IMR-90 (cell line): ENCODE measurements at places on chromosomes 4 and X. TPM values are rescaled to one million over a fixed set of nuclear protein-coding genes. Genes with fewer than 3 reads are reported as not detected.

DNA sequence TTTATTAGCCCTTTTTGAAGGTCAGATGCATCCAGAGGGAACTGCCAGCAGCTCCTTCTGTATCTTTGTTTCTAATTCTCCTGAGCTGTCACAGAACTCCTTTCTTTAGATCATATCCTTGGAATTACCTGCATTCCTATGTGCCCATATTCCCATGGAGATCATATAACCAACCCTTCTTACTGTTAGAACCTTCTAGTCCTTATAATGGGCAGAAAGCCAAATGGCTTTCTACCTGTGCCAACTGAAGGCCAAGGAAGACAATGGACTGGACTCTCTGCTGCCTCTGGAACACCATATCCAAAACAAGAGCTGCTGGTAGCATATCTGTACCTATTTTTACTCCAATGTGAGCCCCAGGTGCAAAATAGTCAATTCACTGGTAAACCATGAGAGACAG is 60.7 kb downstream of the TBC1D9 start:
- no peak overlapping the region for H3K4me3 ChIP-seq
- no peaks in the 10 kb centered on the region for H3K27me3 ChIP-seq
- no peaks in the 10 kb centered on the region for H3K36me3 ChIP-seq
- DNase-seq: no peak

DNA sequence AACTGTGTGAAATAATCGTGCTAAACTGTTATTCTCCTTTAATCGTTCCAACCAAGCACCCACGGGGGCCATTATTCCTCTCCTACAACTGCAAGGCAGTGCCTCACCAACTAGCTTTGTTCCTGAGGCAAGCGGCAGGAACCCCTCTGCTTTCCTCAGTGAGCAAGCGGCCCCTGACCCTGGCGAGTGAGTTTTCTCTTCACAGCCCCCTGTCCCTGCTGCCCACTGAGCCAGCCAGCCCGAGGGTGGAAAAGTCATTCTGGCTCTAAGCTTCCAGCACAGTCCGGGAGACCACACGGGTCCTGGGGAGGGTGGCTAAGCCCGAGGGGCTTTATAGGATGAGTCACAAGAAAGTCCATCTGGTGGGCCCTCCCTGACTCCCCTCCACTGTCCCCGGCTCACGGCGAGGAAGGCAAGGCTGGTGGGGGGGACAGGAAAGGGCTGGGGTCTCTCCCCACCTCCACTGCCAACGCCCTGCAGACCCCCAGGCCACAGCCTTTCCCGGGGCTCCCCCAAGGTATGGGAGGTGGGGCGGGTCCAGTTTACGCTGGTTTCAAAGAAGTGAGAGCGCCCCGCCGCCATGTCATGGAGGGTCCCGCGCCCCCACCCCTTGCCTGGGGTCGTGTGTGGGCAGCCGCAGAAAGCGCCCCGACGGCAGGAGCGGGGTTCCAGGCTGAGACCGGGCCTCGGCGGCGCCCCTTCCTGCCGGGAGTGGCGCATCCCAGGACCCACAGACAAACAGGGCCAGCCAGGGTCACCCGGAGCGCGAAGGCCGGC is 45.0 kb downstream of the CPLX1 start:
- peak overlapping the region; percentile 89 for H3K4me3 ChIP-seq
- H3K27me3 ChIP-seq: peaks cover 12% of the 10 kb centered on the region
- peak overlapping the region; percentile 81 for H3K27ac ChIP-seq
- peaks cover 5% of the 10 kb centered on the region for H3K4me1 ChIP-seq
- peaks cover 27% of the 10 kb centered on the region for H3K36me3 ChIP-seq

GRCh38 chr4:128068918-128069317 is 7.8 kb downstream of the LARP1B start:
- no peak overlapping the region for H3K27ac ChIP-seq
- H3K36me3 ChIP-seq: no peaks in the 10 kb centered on the region
- H3K4me3 ChIP-seq: no peak overlapping the region
- no peaks in the 10 kb centered on the region for H3K27me3 ChIP-seq

DNA sequence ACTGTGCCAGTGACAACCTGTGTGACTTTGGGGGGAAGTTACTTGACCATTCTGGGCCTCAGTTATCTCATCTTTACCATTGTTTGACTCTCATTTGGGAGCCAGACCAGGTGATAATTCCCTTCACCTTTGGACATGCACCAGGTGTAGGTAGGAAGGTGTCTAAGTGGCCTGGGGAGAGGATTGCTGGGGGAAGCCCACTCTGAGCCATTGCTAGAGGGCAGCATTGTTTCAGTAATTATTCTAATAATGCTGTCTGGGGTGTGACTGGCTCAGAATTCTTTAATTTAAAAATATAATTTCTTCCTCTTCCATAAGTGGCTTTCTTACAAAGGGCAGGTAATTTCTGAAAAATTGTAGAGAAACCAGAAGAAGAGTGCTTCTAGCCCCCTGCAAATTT is 104.3 kb downstream of the RTL9 start:
- no peaks in the 10 kb centered on the region for H3K36me3 ChIP-seq
- DNase-seq: no peak
- no peak overlapping the region for H3K4me3 ChIP-seq
- peaks cover 27% of the 10 kb centered on the region for H3K27me3 ChIP-seq
- no peaks in the 10 kb centered on the region for H3K4me1 ChIP-seq
- no peak overlapping the region for H3K27ac ChIP-seq

DNA sequence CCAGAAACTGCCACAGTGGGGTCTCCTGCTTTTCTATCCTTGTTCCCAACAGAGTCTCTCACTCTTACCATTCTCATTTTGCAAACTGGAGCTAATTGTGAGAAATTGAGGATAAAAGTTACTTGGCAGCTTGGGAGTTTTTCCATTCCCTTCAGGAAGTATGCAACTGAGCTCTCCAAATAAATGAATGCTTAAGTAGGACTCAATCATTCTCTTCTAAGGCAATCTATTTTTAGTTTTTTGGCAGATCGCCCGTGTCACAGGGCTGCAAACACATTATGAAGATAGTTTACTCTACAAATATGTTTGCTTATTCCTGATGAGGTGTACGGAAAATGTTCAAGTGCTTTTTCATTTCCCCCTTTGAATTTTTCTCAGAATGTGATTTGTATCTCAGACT is 5.3 kb downstream of the ASB11 start:
- no peak overlapping the region for H3K4me3 ChIP-seq
- H3K27ac ChIP-seq: no peak overlapping the region
- peak; percentile 6 for DNase-seq
- no peaks in the 10 kb centered on the region for H3K4me1 ChIP-seq
- peaks cover 1% of the 10 kb centered on the region; the same call in 1 of the 2 replicates for H3K27me3 ChIP-seq

GRCh38 chr4:182449186-182449929 is 206.2 kb downstream of the TENM3 start:
- peak; percentile 49 for DNase-seq
- H3K27me3 ChIP-seq: no peaks in the 10 kb centered on the region
- H3K4me3 ChIP-seq: peak overlapping the region; percentile 62
- 0 out of 2 replicates have a peak overlapping the region, but pooled peaks have one; percentile 15 for H3K27ac ChIP-seq
- no peaks in the 10 kb centered on the region for H3K4me1 ChIP-seq
- H3K36me3 ChIP-seq: no peaks in the 10 kb centered on the region

GRCh38 chrX:1124531-1124930 is 87.9 kb downstream of the CRLF2 start:
- no peak overlapping the region for H3K27ac ChIP-seq
- H3K27me3 ChIP-seq: no peaks in the 10 kb centered on the region
- no peaks in the 10 kb centered on the region for H3K4me1 ChIP-seq
- DNase-seq: no peak
- H3K36me3 ChIP-seq: no peaks in the 10 kb centered on the region
- H3K4me3 ChIP-seq: no peak overlapping the region

DNA sequence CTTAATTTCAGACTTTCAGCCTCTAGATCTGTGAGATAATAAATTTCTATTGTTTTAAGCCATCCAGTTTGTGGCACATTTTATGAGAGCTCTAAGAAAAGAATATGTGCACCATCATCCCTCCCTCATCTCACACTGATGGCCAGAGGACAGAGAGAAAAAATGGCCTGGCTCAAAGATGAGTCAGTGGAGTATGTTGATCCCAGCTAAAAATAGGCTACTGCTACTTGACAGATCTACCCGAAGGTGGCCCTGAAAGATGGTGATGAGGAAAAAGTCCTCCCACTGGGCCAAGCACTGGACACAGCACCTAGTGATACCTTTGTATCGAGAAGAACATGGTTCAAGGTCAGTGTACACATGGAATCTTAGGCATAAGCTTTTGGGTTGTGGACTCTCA is 38.2 kb upstream of the DCTD start:
- H3K4me3 ChIP-seq: no peak overlapping the region
- H3K27me3 ChIP-seq: no peaks in the 10 kb centered on the region

DNA sequence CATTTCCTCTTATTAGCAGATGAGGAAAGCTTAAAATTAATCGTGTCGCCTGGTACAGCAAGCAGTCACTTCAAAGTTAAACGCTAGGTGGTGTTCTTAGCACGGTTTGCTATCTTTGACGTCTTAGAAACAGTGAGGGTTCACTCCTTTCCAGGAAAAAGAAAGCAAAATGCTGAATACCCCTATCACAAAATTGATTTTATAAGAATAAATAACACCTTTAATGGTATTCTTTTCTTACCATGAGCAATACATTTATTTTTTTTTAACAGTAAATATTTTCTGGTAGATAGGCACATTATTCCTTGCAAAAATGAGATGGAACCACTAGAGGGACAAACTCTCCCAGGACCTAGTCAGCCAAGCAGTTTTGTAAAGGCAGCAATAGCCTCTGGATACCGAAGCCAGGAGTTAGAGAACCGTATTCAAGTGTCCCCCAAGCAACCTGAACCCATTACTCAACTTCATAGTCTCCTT is 153.9 kb downstream of the KDR start:
- peak; percentile 53 for DNase-seq
- H3K27ac ChIP-seq: no peak overlapping the region
- no peak overlapping the region for H3K4me3 ChIP-seq

GRCh38 chrX:67998540-67998939 is 434.8 kb downstream of the OPHN1 start:
- H3K4me3 ChIP-seq: no peak overlapping the region
- H3K27me3 ChIP-seq: no peaks in the 10 kb centered on the region
- no peaks in the 10 kb centered on the region for H3K36me3 ChIP-seq
- no peak overlapping the region for H3K27ac ChIP-seq

- no peaks in the 10 kb centered on the region for H3K27me3 ChIP-seq
- no peaks in the 10 kb centered on the region for H3K4me1 ChIP-seq
- H3K27ac ChIP-seq: no peak overlapping the region
These were observed 544.8 kb upstream of the DIPK2B start for GRCh38 chrX:45745479-45745878.

GRCh38 chr4:53693408-53693807 is 102.1 kb upstream of the LNX1 start:
- H3K4me1 ChIP-seq: peaks cover 9% of the 10 kb centered on the region; the same call in 1 of the 2 replicates
- H3K27ac ChIP-seq: no peak overlapping the region
- H3K27me3 ChIP-seq: no peaks in the 10 kb centered on the region
- H3K4me3 ChIP-seq: no peak overlapping the region
- no peaks in the 10 kb centered on the region for H3K36me3 ChIP-seq

- H3K4me3 ChIP-seq: no peak overlapping the region
- no peak for DNase-seq
- no peaks in the 10 kb centered on the region for H3K27me3 ChIP-seq
These were observed 32.0 kb downstream of the CEP135 start for GRCh38 chr4:55980725-55981124.

- H3K36me3 ChIP-seq: no peaks in the 10 kb centered on the region
- H3K4me1 ChIP-seq: no peaks in the 10 kb centered on the region; the same call in 1 of the 2 replicates
- DNase-seq: no peak
- H3K27ac ChIP-seq: no peak overlapping the region
- peaks cover 3% of the 10 kb centered on the region; the same call in 1 of the 2 replicates for H3K27me3 ChIP-seq
- no peak overlapping the region for H3K4me3 ChIP-seq
These were observed 70.1 kb downstream of the NBDY start for GRCh38 chrX:56798866-56799758.

DNA sequence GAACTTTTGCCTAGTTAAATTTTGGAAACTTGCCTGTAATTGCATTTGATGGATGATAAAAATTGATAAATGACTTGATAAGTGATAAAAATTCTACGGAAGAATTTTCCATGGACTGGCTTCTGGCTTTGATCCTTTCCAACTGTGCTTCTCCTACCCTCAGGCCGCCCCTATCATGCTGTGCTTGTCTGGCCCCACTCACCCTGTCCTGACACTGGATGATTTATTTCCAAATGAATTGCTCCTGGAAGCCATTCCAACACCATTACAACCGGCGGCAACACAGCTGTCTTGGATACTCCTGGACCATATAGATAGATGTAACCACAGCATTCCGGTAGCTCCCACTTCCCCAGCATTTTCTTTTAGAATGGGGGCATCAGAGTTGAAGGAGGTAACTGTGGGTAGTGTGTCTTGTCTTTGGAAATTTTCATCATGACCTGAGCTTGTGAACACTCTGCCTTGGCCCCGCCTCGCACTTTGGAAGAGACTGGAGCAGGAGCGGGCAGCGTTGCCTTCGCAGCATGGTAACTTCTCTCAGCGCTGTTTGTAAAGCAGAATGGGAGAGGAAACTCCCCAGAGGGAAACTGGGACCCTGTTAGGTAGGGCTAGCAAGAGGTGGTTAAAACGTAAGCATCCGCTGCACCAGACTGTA is 77.4 kb downstream of the TBL1X start:
- no peaks in the 10 kb centered on the region for H3K4me1 ChIP-seq
- H3K27ac ChIP-seq: no peak overlapping the region
- no peaks in the 10 kb centered on the region; the same call in none of the 2 replicates for H3K36me3 ChIP-seq
- no peak for DNase-seq
- no peak overlapping the region for H3K4me3 ChIP-seq
- H3K27me3 ChIP-seq: no peaks in the 10 kb centered on the region

- no peaks in the 10 kb centered on the region for H3K27me3 ChIP-seq
- peak; percentile 29 for DNase-seq
- H3K36me3 ChIP-seq: no peaks in the 10 kb centered on the region
These were observed 118.0 kb downstream of the SPCS3 start for GRCh38 chr4:176437756-176438155.

- no peak for DNase-seq
- no peak overlapping the region for H3K4me3 ChIP-seq
- no peaks in the 10 kb centered on the region for H3K27me3 ChIP-seq
- no peaks in the 10 kb centered on the region for H3K36me3 ChIP-seq
- H3K27ac ChIP-seq: no peak overlapping the region
- H3K4me1 ChIP-seq: no peaks in the 10 kb centered on the region
These were observed 154.2 kb upstream of the FAM9B start for GRCh38 chrX:9188117-9188516.

DNA sequence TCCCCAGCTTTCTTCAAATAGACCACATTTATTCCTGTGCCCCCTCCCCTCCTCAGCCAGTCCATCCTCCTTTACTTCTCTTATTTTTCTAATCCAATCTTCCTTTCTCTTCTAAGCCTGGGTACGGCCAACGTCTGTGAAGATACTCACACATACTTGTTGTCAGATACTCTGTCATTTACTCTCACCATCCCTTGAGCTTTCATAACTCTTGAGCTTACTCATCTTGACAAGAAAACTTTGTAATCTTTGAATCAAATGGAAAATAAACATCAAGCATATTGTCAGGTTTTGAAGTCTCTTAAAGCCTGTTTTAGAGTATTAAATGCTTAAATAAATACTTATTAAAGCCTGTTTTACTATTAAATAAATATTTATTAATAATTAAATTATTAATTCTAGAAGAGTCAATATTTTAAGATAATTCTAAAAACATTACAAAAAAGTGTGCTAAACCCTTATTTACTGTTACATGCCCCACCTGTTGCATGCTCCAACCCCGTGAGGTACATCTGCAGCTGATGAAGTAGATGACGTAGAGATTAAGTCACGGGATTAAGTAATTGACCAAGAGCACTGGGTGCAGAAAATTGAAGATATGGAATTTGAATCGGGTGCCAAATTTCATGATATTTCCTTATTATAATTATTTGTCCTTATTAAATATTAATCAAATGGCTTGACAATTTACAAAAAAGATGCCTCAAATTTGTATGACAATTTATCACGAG is 1.5 kb upstream of the TRIML2 start:
- H3K4me1 ChIP-seq: peaks cover 6% of the 10 kb centered on the region; the same call in 1 of the 2 replicates
- no peaks in the 10 kb centered on the region for H3K36me3 ChIP-seq
- peak; percentile 25 for DNase-seq
- no peak overlapping the region for H3K27ac ChIP-seq
- no peak overlapping the region for H3K4me3 ChIP-seq

FAM241A gene
- total RNA-seq: under 0.01 and 0.28 TPM in 2 replicates

RASL11B gene
- total RNA-seq: 0.18 and 0.28 TPM in 2 replicates

CT83 gene
- total RNA-seq: not detected in 2 replicates

TCEAL2 gene
- not detected in 2 replicates for total RNA-seq

DCAF8L2 gene
- total RNA-seq: not detected in 2 replicates

CFI gene
- 0.18 and 0.28 TPM in 2 replicates for total RNA-seq
